Stimulated activated naive CD8-positive, alpha-beta T cell treated with anti-CD3 and anti-CD28 coated beads, Interleukin-15, amount 100 ng/mL, for 72 hours (primary cell): ENCODE measurements at places on chromosomes 11 and 22.

DNA sequence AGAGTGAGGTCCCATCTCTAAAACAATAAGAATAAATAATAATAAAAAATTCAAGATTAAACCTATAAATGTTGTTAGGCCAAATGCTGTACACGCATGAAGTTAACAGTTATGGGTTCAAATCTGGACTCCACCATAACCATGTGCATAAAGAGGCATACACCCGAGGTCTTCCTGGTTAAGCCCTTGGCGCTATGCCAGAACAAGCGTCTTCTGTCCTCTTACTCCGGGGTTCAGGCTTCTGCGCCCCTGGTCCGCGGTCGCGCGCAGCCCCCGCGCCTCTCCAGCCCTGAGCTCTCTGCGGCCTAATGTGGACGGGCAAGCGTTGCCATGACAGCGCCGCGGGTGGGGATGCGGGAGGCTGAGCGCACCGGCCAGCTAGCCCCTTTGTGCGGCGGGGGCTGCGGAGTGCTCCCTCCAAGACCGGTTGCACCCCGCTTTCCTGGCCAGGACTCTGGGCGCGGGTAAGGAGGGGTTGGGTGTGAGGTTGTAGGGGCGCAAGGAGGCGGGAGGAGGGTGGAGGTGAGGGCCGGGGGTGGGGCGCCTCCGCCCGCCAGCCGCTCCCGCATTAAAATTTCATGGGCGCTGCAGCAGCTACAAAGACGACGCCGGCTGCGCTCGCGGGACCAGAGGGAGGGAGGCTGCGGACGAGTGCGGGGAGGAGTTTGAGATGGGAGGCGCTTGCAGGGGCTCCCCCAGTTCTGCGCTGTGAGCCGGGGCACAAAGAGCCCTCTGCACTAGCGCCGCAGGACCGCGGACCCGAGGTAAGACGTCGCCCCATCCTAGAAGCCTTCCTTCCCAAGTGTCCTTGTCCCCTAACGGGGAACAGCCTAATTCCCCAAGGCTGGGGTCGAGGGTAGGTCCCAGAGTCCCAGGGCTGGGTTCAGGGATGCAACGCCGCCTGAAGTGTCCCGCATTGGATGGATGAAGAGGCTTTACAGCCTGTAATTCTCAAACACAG is at the start of gene MIAT:
Gene MIAT (plus strand): TSS at position 698 of the 961 bp plus-strand sequence.
- peak; percentile 72 for DNase-seq

DNA sequence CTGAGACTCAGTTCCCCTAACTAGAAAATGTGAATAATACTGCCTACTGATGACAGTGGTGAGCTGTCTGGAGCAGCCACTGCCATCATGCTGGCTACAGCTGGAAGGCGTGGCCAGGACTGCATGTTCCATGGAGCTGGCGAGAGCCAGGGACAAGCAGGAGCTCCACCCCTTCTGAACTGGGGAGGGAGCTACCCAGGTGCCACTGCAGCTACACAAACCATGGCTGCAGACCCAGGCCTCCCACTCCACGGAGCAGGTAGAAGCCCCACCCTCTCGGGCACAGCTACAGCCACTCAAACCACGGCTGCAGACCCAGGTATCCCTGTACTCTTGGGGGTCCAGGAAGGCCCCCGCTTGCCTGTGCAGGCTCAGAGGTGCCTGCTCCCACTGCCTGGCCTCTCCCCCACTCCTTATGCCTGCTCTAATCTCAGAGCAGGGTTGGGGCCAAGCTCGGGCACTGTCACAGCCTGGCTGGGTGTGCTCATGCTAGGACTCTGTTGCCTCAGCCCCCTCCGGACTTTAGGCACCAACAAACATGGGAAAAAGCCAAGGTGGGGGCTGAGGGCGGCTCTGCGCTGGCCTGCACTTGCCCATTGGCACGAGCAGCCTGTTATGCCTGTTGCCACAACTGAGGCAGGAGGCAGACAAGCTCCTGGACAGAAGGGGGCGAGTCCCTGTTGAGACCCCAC is 51.7 kb downstream of the RAB30 start:
- DNase-seq: no peak

DNA sequence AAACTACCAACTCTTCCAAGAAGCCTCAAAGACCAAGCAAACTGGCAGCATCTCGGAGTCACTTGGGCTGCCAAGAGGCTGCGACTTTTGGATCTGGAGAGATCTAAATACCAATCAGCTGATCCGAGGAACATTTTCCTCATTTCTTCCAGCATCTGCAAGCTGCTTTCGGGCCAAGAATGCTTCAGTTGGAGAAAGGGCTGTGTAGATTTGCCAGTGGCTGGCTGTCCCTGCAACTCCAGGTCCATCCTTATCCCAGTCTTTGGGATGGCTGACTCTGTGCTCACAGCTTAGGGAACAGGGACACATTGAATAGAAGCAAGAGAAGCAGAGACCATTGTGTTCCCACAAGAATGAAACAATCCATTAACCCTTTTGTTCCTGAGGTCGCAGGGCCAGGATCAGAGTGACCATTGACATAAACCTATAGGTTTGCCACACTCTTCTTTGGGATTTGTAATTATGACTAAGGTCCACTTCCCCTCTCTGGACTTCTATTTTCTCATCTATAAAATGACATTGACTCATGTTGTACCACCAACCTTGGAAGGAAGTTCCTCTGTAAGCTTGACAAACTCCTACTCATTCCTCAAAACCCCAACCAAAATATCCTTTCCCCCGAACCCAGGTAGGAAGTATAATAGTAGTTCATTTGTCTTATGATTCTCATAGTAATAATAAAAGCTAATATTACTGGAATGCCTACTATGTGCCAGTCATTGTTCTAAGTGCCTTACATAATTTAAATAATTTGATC is 340.8 kb downstream of the MN1 start:
- no peak for DNase-seq

GRCh38 chr11:88484873-88485621 is 147.5 kb upstream of the CTSC start:
- DNase-seq: peak; percentile 36

DNA sequence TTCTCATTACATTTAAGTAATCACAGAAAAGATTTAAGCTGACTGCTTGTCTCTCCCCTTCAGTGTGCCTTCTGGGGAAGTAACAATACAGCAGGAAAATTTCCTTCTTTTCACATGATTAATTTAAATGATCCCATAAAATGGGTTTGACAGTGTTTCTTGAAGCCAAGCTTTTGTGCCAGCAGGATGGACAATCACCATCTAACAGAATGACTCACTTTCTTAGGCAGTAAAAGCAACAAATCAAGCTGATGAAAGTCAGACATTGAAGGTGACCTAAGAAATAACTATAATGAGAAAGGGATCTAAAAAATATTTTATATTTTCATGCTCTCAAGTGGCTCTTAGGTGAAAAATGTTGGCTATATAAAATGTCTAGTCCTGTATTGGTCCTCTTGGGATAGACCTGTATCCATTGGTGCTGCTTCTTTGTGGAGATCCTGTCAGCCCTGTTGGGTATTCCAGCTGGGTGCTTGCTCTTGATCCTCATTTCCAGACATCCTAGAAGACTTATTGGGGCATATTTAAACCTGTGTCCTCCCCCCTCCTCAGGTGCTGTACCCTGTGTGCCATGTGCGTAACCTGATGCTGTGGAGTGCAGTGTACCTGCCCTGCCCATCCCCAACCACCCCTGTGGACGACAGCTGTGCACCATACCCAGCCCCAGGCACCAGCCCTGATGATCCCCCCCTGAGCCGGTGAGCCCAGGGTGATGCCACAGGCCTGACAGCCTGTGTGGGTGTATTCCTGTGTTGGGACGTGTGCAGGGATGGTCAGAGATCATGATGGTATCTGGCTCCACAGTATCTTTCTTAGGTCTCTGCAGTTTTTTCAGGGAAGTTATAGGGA is 62.7 kb upstream of the HORMAD2 start:
- no peak for DNase-seq

DNA sequence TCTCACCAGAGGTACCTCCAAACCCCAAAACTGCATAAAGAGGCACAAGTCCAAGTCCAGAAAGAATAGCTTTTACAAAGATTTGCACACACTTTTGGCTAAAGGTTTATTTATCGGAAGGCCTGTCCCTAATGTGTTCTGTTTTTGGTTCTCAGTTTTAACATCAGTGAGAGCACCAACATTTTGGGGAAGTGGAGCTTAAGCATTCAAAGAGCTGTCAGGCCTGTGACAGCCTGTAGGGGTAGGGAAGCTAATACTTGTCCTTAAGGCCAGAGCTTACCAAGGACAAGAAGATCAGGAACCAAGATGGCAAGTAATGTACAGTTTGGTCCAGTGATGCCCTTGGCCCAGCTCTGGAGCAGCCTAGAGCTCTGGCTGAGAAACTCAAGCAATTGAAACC is 38.9 kb upstream of the SCUBE2 start:
- no peak for DNase-seq

DNA sequence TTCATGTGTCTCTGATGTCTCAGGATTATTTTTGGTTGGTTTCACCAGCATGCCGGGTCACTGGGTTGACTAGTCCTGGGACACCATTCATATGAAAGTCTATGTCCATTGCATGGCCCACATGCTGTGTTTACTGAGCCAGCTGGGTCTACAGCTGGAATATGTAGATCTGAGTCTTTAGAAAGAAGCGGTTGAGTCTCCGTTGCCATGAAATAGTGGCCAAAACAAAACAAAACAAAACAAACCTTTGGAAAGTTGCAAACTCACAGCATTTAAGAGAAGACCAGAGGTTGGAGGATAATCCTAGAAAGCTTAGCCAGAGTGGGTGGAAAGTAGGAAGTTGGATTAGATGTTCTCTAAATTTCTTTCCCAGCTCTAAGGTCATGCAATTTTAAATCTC is 191.8 kb upstream of the NTM start:
- no peak for DNase-seq

GRCh38 chr11:70788248-70789022 is 390.1 kb downstream of the CTTN start:
- no peak for DNase-seq

DNA sequence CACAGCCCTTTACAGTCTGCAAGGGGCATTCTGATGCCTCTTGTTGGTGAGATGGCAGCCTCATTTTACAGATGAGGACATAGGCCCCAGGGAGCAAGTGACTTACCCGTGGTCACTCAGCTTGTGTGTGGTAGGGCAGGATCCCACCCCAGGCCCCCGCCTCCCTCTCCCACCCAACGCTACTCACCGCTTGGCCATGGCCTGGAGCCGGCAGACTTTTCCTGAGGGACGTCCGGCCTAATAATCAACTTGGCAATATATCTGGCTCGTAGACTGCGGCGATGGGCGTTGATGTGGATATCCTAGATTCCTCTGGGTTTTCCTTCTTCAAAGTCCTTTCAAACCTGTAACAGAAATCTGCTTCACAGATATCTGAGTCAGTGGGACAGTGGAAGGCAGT is 57.1 kb downstream of the ARHGAP8 start:
- DNase-seq: no peak
